NCI-H526 (cell line): ENCODE measurements at places on chromosomes 5 and 9.

DNA sequence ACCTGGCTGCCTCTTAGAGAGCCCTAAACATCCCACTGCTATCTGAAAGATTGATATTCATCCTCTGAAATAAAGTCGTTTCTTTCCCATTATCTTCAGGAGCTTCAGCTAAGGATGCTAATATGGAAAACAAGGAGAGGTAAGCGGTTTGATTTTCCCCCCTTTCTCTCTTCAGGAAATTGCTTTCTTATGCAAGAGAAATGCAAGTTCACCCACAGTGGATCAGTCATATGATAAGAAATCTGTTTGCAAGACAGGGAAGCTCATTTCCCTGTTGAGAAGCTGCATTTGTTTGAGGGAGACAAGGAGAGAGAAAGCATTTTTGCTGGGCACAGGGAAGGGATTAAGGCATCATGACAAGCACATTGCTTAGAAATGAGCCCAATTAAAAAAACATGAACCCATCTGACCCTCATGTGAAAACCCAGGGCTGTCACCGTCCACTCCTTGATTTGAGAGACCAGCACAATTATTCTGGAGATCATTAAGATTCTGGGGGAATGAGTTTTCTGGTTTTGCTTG lies 53.7 kb upstream of the BOD1 start:
- DNase-seq: peak; percentile 22

DNA sequence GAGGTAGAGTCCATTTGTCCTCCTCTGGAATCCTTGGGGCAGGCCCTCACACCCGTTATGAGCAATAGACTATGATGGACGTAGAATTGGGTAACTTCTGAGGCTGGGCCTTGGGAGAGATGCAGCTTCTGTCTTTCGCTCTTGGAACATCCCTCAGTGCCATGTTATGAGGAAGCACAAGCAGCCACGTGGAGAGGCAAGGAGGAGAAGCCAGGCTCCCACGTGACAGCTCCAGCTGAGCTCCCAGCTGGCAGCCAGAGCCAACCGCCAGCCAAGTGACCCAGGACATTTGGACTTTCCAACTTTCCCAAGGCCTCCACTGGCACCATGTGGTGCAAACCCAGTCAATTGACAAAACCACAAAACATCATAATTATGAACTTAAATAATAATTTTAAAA lies 43.0 kb upstream of the BOD1 start:
- no peak for DNase-seq

GRCh38 chr9:126428534-126429175 lies 102.0 kb downstream of the MVB12B start:
- DNase-seq: peak; percentile 83

- no peak for DNase-seq
Measured at GRCh38 chr9:86764221-86764624, 183.1 kb downstream of the GAS1 start.

GRCh38 chr5:72647806-72648205 lies 140.6 kb upstream of the ZNF366 start:
- DNase-seq: peak; percentile 16

DNA sequence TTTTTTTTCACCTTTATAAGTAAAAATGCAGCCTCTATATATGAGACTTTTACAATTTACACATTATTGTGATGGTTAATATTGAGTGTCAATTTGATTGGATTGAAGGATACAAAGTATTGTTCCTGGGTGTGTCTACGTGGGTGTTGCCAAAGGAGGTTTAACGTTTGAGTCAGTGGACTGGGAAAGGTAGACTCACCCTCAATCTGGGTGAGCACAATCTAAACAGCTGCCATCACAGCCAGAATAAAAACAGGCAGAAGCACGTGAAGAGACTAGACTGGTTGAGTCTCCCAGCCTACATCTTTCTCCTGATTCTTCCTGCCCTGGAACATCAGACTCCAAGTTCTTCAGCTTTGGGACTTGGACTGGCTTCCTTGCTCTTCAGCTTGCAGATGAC lies 132.8 kb upstream of the DPYSL3 start:
- DNase-seq: no peak

DNA sequence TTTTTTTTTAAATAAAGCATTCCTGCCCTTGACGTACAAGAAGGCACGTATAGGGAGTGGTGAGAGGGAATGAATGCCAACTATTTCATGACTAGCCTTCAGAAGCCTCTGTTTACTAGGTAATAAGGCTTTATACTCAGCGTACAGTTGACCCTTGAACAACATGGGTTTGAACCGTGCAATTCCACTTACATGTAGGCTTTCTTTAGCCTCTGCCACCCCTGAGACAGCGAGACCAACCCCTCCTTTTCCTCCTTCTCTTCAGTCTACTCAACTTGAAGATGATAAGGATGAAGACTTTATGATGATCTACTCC lies 22.5 kb downstream of the CDC42SE2 start:
- no peak for DNase-seq

- DNase-seq: no peak
Measured at GRCh38 chr5:109196087-109196822, 213.5 kb downstream of the PJA2 start.

DNA sequence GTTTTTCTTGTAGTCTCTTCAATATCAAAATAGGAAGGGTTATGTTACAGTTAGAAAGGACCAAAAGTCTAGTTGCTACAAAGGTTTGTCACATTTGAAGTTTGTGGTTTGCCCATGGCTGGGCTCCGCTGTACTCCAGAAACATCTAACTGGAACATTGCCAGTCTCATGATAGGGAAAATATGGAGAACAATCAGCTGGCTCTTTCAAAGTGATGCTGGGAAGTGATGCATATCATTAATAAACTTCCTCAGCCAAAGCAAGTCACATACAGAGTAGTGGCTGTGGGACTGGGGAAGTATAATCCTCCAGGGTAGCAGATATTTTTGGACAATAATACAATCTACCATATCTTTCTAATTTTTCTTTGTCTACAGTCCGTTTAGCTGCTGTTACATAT lies 8.8 kb downstream of the BTF3 start:
- DNase-seq: no peak

- DNase-seq: peak; percentile 48
Measured at GRCh38 chr9:129458663-129459546, 162.0 kb downstream of the C9orf50 start.

- no peak for DNase-seq
Measured at GRCh38 chr5:58123501-58123900, 336.4 kb downstream of the PLK2 start.

DNA sequence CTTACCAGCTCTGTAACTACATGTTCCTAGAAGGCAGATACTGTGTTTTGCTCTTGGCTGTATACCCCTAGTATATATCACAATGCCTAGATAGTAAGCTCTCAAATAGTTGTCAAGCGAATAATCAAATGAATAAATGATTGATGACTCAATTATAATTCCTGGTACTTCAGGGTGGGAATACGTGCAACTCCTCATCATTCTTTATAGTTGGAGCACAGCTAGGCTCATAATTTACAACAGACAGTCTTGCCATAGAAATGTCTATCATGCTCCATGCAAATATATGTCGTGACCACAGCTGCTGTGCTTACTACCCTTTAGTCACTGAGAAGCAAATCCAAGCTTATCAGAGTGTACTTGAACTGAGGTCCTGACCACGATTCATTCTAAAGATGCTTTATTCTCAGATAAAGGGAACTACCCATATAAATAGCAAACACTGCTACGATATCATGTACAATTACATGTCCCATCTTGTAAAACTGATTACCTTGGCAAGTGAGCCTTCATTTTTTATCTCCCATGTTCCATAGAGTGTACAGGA lies 52.1 kb downstream of the STRBP start:
- DNase-seq: peak; percentile 57

GRCh38 chr5:169256191-169256590 lies 44.7 kb downstream of the SLIT3 start:
- no peak for DNase-seq

- DNase-seq: no peak
Measured at GRCh38 chr9:126504977-126505455, 108.7 kb upstream of the LMX1B start.

DNA sequence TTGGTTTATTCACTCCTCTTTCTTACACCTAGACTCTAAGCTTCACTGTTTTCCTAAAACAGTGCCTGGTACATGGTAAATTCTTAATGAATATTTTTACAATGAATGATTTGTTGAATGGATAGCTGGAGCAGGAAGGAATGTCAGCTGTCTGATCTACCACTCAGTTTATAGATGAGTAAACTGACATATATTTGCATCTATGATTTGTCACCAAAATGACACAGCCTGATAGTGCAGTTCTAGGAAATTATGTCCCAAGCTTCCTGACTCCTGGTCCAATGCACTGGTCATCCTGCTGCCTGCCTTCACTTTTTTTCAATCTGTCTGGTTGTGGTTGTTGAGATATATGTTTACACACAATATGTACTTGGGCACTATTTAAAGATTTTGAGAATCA lies 651.7 kb upstream of the WWC1 start:
- DNase-seq: no peak

DNA sequence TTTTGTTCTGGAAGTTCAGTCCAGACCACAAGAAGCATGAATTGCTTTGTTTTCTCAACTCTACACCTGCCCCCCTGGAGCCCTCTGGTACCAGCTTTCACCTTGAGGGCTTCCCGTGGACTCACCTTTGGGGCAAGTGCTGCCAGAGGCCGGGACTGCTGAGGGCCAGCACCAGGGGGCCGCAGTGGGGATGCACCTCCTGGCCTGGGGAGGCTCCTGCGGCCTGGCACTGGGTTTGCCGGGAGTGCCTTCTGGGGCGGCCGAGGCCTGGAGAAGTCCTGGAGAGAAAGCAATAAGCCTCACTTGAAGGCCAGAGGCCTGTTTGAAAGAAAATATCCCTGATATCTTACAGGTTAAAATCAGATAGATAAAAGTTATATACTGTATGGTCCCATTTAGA lies 21.7 kb downstream of the NIPAL4 start:
- no peak for DNase-seq

GRCh38 chr5:4781299-4781698 lies 358.8 kb upstream of the ADAMTS16 start:
- DNase-seq: peak; percentile 3

GRCh38 chr5:80149161-80149609 lies 106.7 kb downstream of the SERINC5 start:
- no peak for DNase-seq

GRCh38 chr5:109186759-109187158 lies 223.0 kb downstream of the PJA2 start:
- DNase-seq: no peak

- DNase-seq: no peak
Measured at GRCh38 chr9:131080589-131080988, 15.7 kb upstream of the AIF1L start.

- no peak for DNase-seq
Measured at GRCh38 chr9:86659413-86660046, 287.8 kb downstream of the GAS1 start.

DNA sequence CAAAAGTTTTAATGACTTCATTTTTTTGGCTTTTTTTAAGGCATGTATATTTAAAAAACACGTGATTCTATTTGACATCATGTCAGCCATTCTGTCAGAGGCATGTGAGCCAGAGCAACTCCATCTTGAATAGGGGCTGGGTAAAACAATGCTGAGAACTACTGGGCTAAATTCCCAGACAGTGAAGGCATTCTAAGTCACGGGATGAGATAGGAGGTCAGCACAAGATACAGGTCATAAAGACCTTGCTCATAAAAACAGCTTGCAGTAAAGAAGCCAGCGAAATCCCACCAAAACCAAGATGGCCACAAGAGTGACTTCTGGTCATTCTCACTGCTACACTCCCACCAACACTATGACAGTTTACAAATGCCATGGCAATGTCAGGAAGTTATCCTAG lies 1000.6 kb upstream of the DMAC1 start:
- no peak for DNase-seq

DNA sequence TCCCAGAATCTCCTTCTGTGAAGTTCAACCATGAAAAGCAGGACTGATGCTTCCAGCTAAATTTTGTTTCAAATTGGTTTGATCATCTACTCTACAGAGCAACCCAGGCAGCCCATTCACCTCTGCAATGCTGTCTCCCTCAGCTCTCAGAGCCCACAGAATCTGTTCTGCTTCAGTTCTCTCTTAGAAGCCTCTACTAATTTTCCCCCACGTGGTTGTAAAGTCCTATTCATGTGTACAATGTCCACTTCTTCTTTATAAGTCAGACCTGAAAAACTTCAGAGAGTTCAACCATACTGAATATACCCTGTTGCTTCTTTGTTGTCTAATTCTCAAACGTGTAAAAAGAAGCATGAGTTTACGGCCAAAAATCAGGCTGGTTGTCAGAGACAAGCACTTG lies 21.3 kb upstream of the FAM13B start:
- DNase-seq: no peak

DNA sequence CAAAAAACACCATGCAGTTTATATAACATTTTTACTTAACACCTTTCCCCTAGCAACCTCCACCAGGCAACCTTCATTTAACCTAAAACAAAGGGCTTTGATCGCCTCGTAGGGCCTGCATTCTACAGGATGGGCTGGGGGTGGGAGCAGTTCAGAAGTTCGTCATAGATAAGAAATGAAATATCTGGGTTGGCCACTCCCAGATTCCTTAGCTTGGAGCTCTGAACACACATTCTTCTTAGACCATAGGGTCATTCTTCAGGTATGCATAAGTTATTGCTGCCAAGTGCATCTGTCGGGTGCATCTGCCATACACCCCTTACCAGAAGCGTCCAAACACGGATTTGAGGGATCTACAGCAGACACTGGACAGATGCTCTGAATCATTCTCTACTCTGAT lies 4.3 kb upstream of the SLC22A5 start:
- no peak for DNase-seq

DNA sequence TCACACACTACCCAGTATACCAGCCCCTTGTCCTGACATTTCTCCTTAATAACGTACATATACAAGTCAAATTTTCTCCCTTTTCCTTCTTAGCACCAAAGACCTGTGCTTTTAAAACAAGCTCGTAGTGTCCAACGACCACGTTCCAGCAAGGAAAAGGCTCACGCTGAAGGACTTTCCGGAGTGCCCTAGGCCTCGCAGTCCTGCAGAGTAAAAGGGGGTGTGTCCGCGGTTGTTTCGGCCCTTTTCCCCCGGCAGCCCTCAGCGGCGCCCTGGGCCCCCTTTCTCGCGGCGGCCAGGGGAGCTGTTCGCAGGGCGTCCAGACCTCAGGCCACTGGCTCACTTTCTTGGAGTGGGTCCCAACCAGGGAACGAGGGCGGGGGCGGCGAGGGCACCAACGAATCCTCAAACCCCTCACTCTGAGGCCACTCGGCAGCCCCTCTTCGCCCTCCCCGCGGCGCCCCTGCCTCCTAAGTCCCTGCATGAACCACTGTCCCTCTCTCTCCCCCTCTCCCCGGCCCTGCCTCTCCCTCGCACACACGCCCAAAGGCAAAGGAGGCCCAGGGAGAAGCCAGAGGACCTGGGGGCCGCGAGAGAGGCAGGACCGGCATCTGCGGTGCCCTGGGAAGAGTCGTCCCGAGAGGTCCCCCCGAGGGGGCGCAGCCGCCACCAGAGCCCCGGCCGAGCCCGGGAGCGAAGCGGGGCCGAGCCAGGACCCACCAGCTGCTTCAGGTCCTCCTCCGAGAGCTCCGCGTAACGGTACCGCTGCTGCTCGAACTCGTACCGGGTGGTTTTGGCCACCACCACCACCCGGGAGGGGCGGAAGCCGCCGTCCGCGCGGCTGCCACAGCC lies 720 bp downstream of the NADK2 start:
- peak; percentile 55 for DNase-seq

- DNase-seq: no peak
Measured at GRCh38 chr5:180910735-180911134, 11.8 kb downstream of the BTNL8 start.
